AG10803 (cell line): ENCODE measurements at places on chromosomes 7 and 10.

DNA sequence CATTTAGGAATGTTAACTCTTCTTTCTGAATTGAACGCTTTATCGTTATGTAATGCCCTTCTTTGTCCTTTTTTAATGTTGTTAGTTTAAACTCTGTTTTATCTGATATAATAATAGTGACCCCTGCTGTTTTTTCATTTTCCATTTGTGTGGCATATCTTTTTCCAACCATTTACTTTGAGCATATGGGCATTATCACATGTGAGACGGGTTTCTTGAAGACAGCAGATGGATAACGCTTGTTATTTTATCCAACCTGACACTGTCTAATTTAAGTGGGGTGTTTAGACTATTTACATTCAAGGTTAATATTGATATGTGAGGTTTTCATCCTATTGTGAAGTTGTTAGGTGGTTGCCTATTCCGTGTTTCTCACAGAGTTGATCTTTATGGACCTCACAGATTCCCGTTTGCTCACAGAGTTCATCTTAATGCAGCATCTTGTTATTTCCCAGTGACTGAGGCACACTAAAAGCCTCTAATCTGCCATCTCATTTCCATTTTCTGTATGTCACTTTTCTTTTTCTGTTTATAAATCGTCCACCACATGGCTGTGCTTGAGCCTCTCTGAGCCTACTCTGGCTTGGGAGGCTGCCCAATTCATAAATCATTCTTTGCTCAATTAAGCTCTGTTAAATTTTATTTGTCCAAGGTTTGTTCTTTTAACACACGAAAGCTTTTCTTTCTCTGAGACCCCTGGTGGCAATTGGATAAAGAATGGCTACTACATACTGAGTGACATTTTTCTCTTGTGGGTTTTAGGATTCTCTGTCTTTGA is 286.2 kb downstream of the HTR7 start:
- DNase-seq, result no peak

DNA sequence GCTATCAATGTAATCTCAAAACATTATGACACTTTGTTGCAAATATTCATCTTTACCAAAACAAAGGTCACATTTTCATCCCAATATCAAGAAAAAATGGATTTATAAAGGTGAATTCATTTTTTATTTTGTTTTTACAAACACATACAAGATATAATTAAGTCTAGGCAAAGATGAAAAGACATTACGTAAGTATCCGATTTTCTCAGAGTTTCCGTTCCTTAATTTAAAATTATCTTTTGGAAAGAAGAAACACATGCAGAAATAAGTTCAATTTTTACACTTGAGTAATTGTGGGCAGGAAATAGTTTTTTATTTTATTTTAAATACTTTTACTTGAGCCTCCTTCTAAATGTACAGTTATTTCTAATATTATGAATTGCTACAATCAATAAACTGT is 24.6 kb downstream of the RTKN2 start:
- no peak for DNase-seq

DNA sequence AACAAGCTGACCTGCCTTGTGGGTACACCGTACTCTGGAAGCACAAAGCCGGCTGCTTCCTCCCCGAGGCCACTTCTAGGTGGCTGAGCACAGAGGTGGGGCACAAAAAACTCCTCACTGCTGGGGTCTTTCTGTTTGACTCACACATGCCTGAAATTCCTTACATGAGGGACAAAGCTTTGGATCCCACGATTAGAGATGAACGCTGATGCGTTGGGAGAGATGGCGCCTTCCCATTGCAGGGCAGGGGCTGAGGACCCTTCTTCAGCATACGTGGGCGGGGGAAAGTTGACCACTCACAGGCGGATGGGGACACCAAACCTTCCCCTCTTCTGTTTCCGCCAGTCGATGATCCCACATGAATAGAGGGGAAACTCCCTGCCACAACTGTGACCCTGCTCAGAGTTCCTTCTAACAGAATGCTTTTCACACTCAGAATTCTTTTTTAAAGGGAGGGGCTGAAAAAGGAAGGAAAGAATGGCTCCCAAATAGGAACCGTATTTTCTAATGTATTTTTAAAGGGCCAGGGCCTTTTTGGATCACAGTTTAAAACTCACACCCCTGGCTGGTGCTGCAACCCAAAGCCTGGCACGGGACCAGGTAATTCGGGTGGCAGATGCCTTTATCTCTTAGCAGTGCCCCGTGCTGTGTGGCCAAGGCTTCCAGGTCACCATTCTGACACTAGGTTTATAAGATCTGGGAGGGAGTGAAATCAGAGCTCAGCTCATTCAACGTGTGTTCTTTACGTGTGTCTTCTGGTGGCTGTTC is 134.0 kb downstream of the PRKAG2 start:
- DNase-seq, result no peak

- DNase-seq, result no peak
These were observed 54.7 kb downstream of the ADAMTS14 start for GRCh38 chr10:70726909-70727495.

DNA sequence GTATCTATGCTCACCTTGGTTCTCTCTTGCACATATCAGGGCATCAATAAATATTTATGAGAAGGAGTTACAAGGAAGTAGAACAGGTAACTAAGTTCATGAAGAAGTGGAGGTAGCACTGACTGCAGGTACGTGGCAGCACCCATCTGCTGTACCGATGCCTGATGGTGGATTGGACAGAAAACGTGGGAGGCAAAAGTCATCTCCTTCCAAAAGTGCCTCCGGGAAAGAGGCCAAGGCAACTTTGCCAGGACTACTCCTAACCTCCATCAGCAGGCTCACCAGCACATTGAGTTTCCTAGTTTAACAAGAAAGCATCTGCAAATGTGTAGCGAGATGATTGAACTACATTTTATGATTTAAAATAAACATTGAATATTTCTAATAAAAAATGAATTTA is 248.8 kb downstream of the ANKRD7 start:
- DNase-seq, result no peak
